ENCODE measurements at places on chromosomes 4 and X.

- DNase-seq, result no peak
Measured at GRCh38 chrX:93673869-93674271, at the start of gene FAM133A. Gene FAM133A (plus strand): TSS chrX:93674206. CDS start chrX:93709420, 35,214 bp downstream.

DNA sequence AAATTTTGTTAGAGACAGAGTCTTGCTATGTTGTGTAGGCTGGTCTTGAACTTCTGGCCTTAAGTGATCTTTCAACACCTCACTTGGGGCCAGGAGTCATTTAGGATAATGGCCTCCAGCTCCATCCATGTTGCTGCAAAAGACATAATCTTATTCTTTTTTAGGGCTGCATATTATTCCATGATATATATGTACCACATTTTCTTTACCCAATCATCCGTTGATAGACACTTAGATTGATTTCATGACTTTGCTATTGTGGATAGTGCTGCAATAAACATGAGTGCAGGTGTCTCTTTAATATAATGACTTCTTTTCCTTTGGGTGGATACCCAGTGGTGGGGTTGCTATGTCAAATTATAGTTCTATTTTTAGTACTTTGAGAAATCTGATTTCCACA is 140.9 kb upstream of the LCORL start:
- DNase-seq, result no peak

DNA sequence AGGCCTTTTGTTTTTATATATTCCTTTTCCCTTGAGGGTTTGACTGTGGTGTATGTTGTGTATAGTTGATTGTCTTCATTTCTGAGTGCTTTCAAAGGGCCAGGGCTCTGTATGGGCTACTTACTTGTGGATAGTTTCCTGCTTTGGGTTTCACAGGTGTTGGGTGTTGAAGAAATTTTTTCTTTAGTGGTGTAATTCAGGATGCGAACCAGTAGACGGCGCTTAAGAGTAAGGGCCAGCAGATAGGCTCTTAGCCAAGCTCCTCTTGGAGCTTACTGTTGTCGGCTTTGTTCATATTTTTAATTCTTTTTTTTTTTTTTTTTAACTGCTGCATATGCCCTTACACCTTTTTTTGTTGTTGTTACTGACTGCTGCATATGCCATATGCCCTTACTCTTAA is 276.3 kb upstream of the GALNT7 start:
- DNase-seq, result no peak

DNA sequence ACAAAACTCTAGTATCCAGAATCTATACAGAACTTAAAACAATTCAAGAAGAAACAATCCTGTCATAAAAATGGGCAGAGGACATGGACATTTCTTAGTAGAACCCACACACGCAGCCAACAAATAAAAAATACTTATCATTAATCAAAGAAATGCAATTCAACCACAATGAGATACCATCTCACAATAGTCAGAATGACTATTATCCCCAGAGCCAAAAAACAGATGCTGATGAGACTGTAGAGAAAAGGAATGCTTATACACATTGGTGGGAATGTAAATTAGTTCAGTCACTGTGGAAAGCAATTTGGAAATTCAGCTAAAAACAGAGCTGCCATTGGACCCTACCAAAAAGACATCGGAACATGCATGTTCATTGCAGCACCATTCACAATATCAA is 37.9 kb downstream of the RAB40AL start:
- no peak for DNase-seq

GRCh38 chr4:152115794-152116193 is 355.0 kb upstream of the GATB start:
- no peak for DNase-seq

- no peak for DNase-seq
Measured at GRCh38 chr4:47031011-47031678, at the start of gene GABRB1. Gene GABRB1 (plus strand): TSS chr4:47031567.

GRCh38 chr4:129254126-129254525 is 158.2 kb downstream of the C4orf33 start:
- DNase-seq, result no peak

- DNase-seq, result no peak
Measured at GRCh38 chrX:16063141-16063540, 60.2 kb upstream of the GRPR start.

DNA sequence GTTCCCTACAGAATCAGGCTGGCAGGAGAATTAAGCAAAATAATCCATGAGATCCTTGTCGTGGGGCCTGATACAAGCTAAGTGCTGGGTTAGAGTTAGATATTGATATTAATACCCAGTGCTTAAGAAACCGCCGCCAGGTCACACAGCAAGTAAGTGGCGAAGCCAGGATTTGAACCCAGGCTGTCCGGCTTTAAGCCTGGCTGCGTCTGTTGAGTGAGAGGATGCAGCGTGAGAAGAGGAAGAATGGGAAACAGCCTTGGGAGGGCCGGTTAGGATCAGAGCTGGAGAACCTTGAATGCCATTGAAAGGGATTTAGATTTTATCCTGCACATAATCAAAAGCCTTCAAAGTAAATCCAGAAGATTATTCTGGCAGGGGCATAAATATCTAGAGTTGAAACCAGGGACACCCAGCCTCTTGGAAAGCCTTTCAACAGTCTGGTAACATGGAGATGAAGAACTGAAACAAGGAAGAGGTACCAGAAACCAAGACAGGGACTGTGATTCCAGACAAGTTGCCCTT is 64.8 kb upstream of the HELT start:
- DNase-seq, result no peak

DNA sequence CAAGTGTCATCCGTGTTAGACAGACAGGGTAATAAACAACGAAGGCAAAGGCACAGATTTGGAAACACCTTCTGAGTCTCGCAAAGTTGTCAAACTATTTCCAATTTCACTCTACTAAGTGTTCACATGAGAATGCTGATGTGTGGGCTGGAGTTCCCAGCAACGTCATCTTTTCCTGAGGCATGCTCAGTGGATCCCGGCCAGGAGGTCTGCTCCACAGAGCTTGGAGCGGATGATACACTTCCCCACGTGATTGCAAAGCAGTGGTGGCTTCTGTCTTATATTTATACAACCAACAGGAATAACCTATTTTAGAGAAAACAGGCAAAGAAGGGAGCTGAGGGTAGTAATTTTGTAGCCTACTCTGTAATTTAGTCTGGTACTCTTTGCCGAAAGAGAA is 40.1 kb upstream of the PDK3 start:
- DNase-seq, result no peak

DNA sequence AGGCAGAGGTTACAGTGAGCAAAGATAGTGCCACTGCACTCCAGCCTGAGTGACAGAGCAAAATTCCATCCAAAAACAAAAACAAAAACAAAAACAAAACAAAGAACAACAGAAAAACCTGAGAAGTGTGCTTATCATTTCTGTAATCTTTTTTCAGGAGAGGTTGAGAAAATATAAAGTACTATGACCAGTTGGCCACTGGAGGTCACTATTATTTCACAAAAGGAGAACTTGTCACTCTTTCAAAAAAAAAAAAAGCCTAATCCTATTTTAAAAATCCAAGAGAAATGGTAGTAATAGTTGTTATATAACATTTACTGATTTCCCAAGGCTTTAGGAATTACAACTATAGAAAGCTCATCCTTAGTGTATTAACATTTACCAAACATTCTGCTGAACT is 24.9 kb upstream of the RNF150 start:
- no peak for DNase-seq

- DNase-seq, result no peak
Measured at GRCh38 chrX:154967603-154968002, 54.9 kb downstream of the F8 start.

- no peak for DNase-seq
Measured at GRCh38 chr4:42570221-42570620, 86.7 kb downstream of the ATP8A1 start.

GRCh38 chr4:122658818-122659295 is 38.0 kb upstream of the IL21 start:
- DNase-seq, result no peak

- no peak for DNase-seq
Measured at GRCh38 chrX:11589641-11590040, 76.1 kb downstream of the ARHGAP6 start.

DNA sequence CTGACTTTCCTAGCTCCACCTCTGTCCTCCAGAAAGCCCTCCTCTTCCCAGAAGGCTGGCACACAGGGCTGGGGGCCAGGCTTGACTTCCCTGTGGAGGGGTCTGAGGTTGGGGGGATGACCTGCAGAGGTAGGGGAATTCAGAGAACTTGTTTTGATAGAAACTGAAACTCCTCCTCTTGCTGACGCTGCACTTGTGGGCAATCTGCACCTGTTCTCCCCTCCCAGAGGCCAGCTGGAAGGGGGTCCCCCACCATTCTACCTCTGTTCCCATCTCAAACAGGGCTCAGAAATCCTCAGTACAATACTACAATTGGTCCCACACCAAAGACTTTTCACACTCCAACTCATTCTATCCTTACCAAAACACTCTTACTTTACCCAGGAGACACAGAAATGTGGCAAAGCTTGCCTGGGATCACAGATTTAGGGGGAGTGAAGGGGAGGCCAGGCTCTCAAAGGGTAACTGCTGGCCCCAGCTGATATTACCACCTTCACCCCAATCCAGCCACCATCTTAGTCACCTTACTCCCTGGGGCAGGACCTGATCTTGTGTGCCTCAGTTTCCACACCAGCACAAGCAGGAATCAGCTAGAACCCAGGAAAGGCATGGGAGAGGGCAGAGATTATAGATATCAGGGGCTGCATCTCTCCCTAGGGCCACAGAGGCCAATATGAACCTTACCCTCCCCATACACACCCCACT is 18.5 kb downstream of the OTUD5 start:
- peak; percentile 70 for DNase-seq

DNA sequence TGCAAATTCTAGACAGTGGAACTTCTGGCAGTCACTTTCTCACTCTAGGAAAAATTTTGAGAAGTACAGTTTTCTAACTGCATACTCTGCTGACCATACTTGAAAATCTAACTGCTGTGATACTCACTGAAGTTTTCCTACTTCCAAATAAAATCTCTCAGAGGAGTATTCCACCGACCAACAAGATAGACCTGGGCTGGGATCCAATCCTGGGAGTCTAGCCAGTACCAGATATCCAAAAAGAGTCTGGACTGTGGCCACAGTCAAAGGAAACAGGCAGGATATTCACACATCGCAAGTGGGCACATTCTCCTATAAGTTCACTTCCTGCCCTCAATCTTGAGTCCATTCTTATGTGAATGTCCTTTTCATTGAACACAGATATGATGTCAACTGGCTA is 1138.7 kb upstream of the PCDH7 start:
- no peak for DNase-seq

DNA sequence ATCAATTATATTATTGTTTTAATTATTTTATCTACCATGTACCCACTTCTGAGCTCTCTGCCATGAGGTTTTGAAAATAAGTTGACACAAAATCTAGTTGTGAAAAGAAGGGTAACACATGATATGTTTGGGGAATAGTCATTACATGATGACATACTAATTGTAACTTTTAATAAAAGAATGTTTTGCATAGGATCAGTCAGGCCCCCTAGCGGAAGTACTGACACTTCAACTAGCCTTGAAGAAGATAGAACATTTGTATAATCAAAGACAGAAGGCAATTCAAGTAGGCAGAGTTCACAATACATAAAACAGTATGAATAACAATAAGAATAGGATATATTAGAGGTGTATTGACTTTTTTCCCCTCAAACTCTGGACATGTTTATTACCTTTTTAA is 1191.0 kb upstream of the AGA start:
- no peak for DNase-seq

GRCh38 chr4:166501941-166502382 is 628.9 kb downstream of the TLL1 start:
- no peak for DNase-seq

DNA sequence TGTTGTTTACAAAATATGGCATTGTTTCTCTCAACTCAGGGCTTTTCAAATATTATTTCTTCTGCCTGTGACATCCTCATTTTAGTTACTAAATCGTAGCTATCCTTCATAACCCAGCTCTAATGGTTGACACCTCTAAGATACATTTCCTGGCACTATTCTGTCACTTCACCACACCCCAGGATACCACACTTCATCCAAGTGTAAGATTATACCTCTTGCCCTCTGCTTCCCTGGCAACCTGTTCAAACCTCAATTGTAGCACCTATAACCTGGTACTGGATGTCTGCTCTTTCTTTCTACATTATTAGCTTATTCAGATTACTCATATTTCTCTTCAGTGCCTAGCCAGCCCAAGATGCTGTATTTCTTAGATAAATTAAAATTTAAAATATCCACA is 175.7 kb upstream of the SPIN4 start:
- no peak for DNase-seq

GRCh38 chrX:1894740-1895139 is 279.9 kb downstream of the ASMT start:
- no peak for DNase-seq

GRCh38 chr4:4405358-4405962 is 18.6 kb downstream of the NSG1 start:
- no peak for DNase-seq

DNA sequence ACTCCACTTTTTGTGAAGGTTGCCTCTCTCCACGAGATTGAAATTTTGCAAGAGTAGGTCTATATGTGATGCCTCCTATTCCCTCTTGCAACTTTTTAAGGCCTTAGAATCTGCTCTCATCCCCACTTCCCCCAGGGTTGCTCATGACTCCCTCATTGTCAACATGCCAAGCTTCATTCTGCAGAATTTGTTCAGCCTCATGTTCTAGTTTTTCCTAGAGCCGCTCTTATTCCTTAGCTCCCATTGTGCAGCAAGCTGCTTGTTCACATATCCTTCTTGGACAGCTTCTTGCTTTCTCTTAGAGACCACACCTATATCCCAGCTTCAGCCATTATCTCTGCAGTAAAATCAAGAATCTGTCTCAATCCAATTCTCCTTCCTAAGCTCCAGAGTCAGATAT is 82.4 kb downstream of the CNGA2 start:
- no peak for DNase-seq

DNA sequence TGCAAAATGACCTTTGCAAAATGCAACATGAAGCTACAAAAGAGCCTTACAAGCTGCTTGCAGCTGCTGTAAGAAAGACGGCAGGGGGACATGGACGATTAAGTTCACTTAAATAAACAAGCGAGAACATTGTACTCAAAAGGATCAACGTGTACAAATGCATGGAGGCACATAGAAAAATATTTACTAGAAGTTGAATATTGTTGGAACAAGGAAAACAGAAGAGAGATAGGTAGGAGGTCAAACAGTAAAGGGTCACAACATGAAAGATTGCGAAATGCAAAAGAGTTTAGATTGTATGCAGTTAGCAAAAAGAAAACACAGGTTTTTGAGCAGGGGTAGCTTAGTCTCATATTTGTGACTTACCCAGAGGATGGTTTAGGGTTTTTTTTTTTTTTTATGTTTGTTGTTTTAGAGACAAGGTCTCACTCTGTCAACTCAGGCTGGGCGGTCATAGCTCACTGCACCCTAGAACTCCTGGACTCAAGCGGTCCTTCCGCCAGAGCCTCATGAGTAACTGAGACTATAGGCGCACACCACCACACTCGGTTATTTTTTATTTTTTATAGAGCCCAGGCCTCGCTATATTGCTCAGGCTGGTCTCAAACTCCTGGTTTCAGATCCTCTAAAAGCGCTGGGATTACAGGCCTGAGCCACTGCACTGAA is 1.4 kb upstream of the PHF8 start:
- DNase-seq, result no peak

DNA sequence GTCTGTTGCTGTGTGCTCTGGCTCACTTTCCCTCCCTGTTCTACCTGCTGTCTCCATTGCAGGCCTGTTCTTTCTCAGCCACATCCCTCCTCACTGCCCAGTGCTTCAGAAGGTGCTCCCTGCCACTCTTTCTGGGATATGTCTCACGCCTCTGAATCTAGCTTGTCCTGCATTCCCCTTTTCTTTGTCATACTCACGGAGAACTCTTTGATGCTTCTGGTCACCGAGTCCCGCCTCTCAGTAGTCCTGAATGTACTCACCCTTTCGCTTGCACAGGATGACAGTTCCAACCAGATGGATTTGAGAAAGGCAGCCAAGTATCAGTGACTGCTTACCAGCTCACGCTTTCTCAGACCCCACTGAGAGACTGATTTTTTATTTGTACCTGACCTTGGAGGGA is 65.2 kb upstream of the TLR2 start:
- no peak for DNase-seq
